ENCODE measurements at places on chromosomes 13 and 19.

GRCh38 chr19:30881281-30881680 lies 468.0 kb downstream of the TSHZ3 start:
- DNase-seq, result no peak

- no peak for DNase-seq
Observed at GRCh38 chr13:66219506-66219905, 1010.6 kb downstream of the PCDH9 start.

DNA sequence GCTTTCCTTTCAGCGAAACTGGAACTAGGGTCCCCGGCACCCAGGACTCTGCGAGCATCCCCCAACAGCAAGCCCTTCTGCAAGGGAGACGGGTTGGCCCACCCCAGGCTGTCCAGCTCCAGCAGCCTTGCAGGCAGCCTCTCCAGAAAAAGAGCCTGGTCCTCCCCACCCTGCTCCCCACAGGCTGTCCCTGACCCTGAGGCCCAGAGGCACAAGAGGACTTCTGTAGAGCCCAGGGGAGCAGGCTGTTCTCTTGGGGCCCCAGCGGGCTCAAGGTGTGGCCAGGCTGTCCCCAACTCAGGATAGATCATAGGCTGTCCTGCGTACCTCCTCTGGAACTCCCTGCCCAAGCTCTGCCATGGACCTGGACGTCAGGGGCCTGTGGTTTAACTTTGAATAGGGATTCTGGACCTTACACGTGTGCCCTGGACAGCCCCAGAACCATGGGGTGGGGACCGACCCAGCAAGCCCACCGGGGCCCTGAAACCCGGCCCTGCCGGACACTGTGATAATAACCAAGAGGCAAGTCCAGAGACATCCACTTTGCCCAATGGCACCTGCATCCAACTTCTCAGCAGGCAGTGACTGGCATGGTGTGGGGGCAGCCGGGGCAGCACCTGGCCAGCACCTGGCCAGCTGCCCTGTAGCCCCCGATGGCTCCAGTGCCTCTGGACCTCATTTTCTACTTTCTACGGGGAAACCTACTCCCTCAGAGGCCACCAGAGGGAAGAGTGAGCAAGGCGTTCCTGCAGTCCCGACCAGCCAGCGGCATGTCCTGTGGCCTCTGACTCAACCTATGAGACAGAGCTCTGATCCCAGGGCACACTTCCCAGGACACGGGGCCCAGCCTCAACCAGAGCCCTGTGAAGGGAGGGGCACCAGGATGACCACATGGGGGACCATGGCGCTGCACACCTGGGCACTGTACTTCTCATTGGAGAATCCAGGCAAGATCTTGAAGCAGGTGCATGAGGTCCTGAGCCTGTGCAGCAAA lies 50.9 kb upstream of the TPM4 start:
- peak; percentile 29 for DNase-seq

- DNase-seq, result no peak
Observed at GRCh38 chr13:20782116-20782708, 8.5 kb upstream of the EEF1AKMT1 start.

- DNase-seq, result no peak
Observed at GRCh38 chr13:105863300-105863920, 672.1 kb downstream of the EFNB2 start.

DNA sequence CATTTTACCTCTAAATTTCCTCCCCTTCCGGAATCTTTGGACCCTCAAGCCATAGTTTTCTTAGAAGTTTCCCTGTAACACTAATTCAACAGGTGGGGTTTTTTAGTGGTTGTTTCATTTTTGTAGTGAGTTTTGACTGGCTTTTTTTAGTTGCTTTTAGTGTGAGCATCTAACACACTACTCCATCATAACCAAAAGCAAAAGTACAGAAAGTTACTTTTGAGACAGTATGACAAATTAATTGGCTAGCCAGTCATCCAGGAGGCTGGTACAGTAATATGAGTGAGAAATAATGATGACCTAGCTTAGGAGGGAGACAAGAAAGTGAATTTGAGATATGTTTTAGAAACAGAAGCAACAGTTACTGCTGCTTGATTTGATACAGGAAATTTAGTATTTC lies 71.5 kb downstream of the DNAJC15 start:
- DNase-seq, result no peak

DNA sequence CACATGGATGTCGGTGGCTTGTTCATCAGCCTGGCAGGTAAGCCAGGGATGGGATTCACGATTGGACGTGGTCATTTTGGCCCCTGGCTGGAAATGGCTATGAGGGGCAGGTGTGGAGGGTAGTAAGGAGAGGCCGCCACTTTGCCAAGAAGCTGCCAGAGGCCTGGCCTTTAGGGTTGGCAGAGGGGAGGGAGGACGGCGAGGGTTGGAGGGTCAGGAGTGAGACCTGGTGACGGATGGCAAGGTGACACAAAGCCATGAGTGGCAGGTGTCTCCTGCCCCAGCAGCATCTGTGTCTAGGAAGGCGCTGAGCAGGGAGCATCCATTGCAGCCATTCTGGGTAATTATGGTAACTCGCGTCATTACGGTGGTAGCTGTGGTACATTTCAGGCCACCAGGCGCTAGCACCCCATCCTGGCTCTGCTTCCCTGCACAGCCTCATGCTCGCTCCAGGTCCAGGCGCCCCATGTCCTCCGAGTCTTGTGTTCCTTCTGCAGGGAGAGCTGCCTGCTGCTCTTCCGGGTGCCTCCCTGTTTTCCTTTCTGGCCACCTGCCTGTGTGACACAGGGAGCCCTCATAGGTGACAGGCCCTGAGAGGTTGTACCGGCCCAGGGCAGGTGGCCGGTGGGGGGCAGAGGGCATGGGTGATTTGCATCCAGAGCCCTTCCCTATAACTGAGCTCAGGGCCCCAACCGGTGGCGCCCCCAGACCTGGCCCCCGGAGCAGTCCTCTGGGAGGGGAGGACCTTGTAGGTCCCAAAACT lies 4.2 kb downstream of the SSBP4 start:
- DNase-seq, result no peak

- no peak for DNase-seq
Observed at GRCh38 chr19:56118666-56119581, 2.2 kb downstream of the ZNF787 start.

- peak; percentile 76 for DNase-seq
Observed at GRCh38 chr19:51660975-51661600, 14.5 kb upstream of the SIGLEC14 start.

- DNase-seq, result no peak
Observed at GRCh38 chr13:95641291-95642027, 3.0 kb downstream of the DZIP1 start.

DNA sequence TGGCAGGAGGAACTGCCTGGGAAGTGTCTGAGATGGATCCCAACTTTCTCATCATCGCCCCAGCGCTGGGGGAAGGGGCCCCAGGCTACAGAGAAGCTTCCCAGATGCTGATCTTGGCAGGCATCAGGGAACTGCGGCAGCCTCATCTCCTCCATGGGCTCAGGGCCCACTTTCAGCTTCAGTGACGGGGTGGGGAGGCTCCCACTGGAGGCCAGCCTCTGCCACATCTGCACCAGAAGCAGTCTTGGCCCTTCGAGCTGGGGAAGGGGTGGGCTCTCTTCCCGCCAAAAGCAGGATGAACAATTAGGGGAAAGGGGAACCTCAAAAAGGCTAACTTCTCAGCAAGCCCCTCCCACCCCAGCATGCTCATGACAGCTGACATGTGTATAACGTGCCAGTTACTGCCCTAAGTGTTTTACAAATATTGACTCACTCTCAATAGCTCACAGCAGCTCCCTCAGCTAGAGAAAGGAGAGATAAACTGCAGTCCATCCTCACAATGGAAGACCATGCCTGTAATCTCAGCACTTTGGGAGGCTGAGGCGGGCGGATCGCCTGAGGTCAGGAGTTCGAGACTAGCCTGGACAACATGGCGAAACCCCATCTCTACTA lies 7.1 kb upstream of the S1PR2 start:
- DNase-seq, result no peak

GRCh38 chr19:51607077-51607476 lies 23.1 kb downstream of the SIGLEC5 start:
- DNase-seq, result peak; percentile 36

GRCh38 chr13:48603375-48603774 lies 50.4 kb upstream of the CYSLTR2 start:
- DNase-seq, result no peak

- peak; percentile 75 for DNase-seq
Observed at GRCh38 chr13:19959141-19959830, 759 bp downstream of the ZMYM2 start.

GRCh38 chr13:76758738-76759137 lies 127.5 kb downstream of the KCTD12 start:
- no peak for DNase-seq

DNA sequence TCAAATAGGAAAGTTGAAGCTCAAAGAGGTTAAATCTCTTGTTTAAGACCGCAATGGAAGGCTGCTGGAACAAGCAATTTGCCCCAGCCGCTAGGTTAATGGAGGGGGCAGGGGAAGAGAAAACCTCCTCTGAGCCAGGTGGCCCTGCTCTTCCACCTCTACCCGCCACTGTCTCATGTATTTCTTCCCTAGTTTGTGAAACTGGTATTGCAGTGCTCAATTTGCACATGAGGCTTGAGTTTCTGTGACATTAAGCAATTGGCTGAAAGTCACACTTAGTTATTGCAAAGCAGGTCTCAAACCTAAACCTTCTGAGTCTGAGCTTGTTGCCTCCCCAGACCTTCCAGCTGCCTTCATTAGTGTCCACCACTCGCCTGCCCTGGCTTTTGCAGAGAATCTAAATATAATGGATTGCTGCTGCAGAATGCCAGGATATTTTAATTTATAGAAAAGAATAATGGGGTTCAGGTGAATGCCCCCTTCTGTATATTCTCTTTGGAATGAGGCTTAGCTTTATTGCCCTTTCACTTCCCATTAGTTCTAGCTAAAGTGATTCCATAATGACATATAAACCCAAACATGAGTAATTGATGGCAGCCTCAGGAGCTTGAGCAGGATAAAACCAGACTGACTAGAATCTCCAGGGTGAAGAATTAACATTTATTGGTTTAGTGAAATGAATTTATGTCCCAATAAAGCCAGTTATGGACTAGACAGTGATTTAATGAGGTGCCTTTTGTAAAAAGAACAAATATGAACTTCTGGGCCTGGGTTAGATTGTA lies 27.0 kb upstream of the OLFM4 start:
- DNase-seq, result no peak

GRCh38 chr13:112333756-112334543 lies 42.2 kb upstream of the SPACA7 start:
- no peak for DNase-seq

DNA sequence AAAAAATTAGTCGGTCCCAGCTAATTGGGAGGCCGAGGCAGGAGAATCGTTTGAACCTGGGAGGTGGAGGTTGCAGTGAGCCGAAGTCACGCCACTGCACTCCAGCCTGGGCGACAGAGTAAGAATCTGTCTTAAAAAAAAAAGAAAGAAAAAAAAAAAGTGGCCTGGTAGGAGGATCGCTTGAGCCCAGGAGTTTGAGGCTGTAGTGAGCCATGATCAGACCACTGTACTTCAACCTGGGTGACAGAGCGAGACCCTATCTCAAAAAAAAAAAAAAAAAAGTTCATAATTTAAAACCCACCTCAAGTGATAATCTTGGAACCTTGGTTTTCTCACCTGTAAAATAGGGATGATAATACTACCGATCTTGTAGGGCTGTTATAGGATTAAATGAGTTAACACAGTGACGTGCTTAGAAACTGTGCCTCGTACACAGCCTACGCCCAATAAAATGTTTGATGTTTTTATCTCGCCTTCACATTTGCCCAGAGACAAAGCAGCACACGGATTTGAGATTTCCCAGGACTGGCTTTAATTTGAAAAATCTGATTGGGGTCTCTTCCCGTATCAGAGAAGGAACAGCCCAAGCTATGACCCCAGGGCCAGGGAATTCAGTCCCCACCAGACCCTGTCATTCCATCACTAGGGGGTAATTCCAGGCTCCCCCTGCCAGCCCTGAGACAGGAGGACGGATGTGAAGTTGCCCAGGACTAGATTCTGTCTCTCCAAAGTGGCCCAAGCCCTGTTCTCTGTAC lies 3.6 kb downstream of the SERTAD1 start:
- no peak for DNase-seq

DNA sequence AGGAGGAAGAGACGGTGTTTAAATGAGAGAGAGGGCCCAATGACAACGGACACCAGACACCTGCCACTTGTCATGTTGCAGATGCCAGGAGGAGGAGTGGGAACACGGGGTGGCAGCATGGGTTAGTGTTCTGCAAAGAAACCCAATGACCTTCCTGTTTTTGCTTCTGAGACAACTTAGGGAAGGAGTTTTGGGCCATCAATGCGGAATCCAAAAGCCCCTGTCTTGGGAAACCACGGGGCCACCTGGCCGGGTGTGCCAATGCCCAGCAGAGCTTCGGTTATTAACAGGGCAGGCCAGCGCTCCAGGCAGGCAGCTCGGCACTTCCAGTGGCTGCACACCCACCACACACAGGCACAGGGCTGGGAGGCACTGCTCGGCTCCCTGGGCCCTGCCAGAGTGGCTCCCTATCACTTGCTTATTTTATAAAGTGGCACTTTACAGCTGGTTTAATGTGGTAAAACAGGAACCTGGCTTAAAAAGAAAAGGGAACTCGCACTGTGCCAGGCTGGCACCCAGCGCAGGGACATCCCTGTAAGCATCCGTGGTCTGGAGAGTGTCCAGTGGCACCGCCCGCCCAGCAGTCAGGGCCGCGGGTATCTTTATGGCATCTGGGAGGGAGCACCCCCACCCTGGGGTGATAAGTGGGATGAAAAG lies 19.1 kb downstream of the ELL start:
- DNase-seq, result no peak

- no peak for DNase-seq
Observed at GRCh38 chr19:21704320-21704719, 63.1 kb downstream of the ZNF100 start.

DNA sequence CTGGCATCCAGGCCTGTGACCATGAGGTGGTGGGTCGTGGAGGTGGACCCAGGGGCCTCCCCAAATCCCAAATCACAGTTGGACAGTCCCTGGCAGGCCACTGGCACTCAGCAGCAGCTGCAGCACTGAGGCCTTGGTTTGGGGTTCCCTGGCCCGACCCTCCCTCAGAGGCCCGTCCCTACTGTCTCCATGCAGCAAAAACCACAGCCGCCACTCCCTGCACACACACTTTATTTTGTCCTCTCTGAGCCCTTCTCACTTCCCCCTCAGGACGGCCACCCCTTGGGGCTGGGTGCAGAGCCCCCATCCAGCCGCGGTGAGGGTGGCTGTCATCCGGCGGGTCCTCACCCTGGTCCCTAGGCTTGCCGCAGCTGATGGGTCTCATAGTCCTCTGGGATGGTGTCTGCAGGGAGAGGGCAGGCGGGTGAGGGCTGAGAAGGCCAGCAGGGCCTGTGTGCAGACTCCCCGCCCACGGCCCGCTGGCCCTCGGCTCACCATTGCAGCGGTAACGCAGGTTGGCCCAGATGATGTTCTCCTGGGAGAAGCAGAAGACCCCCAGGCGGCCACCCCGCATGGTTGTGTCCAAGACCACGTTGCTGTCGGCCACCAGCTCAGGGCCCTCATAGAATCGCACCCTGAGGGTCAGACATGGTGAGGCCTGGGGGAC lies 8.4 kb downstream of the COMP start:
- DNase-seq, result no peak

GRCh38 chr13:112572366-112572765 lies 15.6 kb downstream of the TUBGCP3 start:
- DNase-seq, result no peak

Data from activated CD8-positive, alpha-beta T cell treated with anti-CD3 and anti-CD28 coated beads, Interleukin-2, amount 10 ng/mL, durations not matched to agents 7 days and 5 days (primary cell).